Effector memory CD4-positive, alpha-beta T cell (primary cell): ENCODE measurements at places on chromosomes 12 and 14.

DNA sequence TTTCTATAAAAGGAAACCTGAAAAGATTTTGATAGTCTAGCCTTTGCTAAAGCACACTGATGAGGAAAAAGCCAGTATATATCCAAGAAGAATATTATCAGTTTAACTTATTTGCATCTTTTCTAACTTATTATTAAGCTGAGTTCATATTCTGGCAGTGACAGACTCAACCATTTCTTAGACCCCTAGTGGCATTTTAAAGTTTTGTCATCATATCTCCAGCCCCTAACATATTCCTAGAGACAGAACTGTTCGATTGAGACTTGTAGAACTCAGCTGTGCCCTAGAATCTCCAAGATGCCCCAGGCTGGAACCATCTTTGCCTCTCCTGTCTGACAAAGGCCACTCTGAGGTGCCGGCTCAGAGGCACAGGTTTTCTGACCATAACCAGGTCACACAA lies 365.6 kb downstream of the NELL2 start:
- DNase-seq, result no peak

DNA sequence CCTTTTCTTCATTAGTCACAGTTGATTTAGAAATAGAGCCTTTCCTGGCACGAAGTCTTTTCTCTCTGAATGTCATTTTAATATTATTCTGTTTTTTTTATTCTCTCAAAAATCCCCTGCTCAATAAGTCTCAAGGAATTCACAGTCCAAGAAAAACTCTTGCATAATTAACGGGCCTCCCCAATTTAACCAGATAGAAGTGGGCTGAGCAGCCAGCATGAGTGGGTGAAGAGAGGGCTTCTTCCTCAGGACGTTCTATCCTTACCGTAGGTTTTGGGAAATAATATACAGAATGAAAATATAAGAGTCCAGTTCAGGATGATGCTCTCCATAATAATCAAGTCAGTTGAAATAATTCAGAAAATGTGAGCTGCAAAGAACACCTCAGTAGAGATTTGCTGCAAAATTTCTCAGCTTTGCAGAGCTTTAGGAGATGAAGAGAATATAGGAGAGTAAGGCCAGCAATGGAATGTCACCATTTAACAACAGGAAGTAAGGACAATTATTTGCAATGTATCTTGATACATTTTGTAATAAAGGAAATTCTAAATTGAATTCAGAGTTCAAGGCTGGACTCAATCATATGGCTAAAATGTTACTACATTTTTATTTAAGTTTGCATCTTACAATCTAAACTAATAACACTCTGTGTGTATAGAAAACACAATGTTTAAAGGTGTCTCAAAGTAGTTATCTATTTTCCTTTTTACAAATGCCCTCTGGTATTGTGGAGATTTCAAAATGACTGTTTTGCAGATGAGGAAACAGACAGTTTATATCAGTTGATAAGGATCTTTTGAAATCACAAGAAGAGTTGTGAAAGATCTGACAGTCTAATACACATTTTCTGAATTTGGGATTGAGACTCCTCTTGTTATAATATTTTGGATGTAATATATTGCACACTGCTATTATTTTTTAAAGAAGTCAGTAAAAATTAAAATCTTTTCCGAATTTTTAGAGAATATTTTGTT lies 1724.1 kb upstream of the SEL1L start:
- no peak for DNase-seq

- no peak for DNase-seq
These were observed 42.6 kb upstream of the KRR1 start for GRCh38 chr12:75553836-75554555.

DNA sequence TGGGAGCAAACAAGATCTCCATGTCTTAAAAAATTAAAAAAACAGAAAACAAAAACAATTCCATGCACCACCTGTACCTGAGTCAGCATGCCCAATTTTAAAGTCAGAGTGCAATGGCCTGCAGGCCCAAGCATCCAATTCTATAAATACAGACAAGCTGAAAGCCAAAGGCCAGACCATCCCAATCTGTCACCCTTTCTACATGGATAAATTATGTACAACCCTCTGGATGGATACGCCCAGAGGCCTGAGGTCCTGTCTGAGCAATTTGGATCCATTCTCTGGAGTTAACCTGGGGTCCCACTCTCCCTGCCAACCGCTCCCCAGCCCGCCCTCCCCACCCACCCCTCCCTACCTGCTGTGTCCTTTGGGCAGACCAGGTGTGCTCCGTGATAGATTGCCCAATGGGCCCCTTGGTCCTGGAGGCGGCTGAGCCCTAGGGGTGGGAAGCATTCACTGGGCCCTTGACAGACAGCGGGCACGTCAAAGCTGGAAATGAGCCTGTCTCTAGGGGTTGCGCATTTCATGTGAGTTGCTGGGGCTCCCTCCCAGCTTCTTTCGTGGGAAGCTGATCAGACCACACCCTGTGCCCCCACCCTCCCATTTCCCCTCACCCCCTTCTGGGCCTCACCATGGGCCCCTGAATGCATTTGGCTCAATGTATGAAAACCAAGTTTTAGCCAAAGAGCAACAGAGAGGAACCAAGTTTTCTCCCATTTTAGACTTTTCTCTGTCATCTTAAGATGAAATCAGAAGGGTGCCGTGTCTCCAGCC lies 171.3 kb downstream of the BCL11B start:
- no peak for DNase-seq

- DNase-seq, result no peak
These were observed 61.9 kb downstream of the ESR2 start for GRCh38 chr14:64232095-64232838.

- no peak for DNase-seq
These were observed 410.3 kb downstream of the PCNX1 start for GRCh38 chr14:71317385-71318096.

DNA sequence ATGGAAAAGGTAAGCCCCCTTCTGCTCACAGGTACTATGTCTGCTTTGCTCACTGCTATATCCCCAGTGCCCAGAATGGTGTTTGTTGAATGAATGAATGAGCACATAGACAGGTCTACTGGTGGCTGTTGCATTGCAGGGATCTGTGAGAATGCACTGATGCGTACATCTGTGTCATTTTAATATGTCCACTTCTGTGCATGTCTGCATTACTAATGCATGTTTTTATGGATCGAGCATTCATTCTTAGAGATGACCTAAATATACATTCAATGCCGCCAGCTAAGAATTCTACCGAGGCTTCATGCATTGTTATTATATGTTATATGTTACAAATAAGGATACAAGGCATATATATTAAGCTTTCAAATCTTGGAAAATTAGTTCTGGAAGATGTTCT lies 73.8 kb downstream of the SPRING1 start:
- no peak for DNase-seq

DNA sequence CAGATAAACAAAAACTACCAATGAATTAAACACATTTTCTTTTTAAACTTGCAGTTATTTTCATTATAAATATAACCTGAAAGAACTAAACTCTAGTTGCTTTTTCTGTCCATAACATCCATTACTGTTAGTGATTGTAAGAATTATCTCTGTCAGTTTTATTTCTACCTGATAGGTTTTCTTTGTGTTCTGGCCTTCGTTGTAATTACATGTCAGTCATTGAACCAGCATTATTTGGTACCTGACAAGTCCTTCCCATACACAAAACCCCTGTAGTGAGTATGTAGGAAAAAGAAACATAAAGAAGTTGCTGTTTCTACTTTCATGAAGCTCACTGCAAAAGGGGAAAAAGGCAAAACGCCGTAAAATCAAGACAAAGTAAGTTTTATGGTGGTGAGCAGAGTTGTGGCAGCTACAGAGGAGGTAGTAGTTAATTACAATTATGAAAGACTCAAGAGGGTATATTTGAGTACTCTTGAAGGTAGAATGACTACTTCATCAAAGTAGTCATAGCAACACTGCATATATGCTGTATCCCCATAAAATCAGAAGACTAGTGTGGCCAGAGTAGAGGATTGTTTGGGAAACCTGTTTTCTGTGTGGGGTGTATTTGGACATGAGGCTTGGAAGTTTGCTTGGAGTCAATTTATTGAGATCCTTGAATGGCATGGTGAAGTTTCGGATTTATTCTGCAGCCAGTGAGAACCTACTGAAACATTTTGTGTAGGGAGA lies 102.8 kb downstream of the SLC5A8 start:
- DNase-seq, result no peak

DNA sequence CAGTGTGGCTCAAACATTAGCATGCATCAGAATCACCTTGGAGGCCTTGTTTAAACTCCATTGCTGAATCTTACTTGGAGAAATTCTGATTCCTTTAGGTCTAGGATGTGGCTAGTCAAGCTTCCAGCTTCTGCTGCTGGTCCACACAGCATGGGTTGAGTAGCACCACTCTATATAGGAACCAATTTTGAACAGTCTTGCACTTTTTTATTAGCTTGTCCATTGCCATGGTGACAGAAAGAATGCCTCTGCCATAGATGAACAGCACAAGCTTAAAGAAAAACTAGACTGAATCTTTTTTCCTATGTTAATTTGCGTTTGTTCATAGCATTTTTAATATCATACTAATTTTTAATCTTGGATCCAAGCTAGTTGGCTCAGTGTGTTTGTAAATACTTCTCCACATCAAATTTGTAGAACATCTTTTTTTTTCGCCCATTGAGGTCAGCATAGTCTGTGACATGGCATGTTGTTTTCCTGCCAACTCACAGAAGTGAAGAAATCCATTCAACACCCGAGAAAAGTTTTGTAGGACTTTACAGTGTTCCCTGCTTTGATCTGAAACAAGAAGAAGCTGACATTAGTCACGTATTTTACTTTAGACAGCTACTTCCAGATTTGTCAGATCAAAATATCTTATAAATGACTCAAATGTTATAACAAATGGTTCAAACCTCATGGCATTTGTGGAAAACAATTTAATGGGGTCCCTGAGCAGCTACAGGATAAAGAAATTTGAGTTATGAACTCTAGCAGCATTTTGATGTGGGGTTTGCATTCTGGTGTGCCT lies 438.8 kb downstream of the EGLN3 start:
- DNase-seq, result no peak

GRCh38 chr12:52867642-52868041 lies 18.8 kb upstream of the KRT78 start:
- DNase-seq, result no peak
